ENCODE measurements at places on chromosomes 2 and 18. TPM values are rescaled to one million over a fixed set of nuclear protein-coding genes. Genes with fewer than 3 reads are reported as not detected.

GRCh38 chr2:119746836-119747686, 12.7 kb upstream of the PTPN4 start:
- no peak overlapping the region for H3K4me3 ChIP-seq
- no peaks in the 10 kb centered on the region for H3K36me3 ChIP-seq
- H3K4me1 ChIP-seq: no peaks in the 10 kb centered on the region

- H3K36me3 ChIP-seq: no peaks in the 10 kb centered on the region
- H3K4me3 ChIP-seq: no peak overlapping the region
- H3K27ac ChIP-seq: no peak overlapping the region
- no peaks in the 10 kb centered on the region for H3K27me3 ChIP-seq
- H3K4me1 ChIP-seq: no peaks in the 10 kb centered on the region
Observed at GRCh38 chr2:147386284-147386683, 458.5 kb upstream of the ACVR2A start.

DNA sequence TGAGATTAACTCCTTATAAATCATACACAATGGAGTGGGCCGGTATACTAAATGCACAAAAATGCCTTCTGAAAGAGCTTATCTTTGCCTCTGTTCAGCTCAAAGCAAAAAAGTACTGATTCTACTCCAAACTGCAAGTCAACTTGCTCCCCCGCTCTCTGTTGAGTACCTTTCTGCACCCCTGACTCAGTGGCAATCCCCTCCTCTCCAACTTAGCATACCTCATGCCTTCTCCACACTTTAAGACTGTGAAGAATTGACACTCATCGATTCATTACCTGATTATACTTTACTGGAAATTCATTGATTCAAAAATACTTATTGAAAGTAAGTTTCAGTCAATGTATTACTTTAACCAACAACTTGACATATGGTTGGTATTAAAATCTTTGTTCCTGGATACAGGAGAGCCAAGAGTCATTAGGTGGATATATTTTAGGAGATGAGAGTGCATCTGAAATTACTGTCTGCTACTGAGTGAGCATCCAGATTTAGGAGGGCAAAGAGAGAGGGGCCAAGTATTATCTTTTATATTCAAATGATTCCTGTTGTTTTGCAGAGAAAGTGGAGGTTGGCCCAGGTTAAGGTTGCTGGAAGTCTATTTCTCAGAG, 187.7 kb downstream of the ICOS start:
- H3K4me1 ChIP-seq: no peaks in the 10 kb centered on the region
- H3K36me3 ChIP-seq: no peaks in the 10 kb centered on the region
- no peak for DNase-seq
- H3K4me3 ChIP-seq: no peak overlapping the region
- peaks cover 14% of the 10 kb centered on the region for H3K27me3 ChIP-seq

- H3K27ac ChIP-seq: no peak overlapping the region
- H3K4me3 ChIP-seq: no peak overlapping the region
- no peaks in the 10 kb centered on the region for H3K36me3 ChIP-seq
- DNase-seq: no peak
- H3K4me1 ChIP-seq: no peaks in the 10 kb centered on the region
Observed at GRCh38 chr2:177698281-177698680, 305.7 kb downstream of the AGPS start.

- H3K36me3 ChIP-seq: peaks cover 77% of the 10 kb centered on the region
- H3K27me3 ChIP-seq: no peaks in the 10 kb centered on the region
- DNase-seq: no peak
- peaks cover 85% of the 10 kb centered on the region for H3K4me1 ChIP-seq
Observed at GRCh38 chr2:173955867-173956266, 9.3 kb downstream of the SP3 start.

GRCh38 chr18:58639751-58640427, 11.0 kb upstream of the ALPK2 start:
- no peaks in the 10 kb centered on the region for H3K27me3 ChIP-seq
- no peak for DNase-seq
- H3K36me3 ChIP-seq: no peaks in the 10 kb centered on the region
- peak overlapping the region; percentile 71 for H3K27ac ChIP-seq

DNA sequence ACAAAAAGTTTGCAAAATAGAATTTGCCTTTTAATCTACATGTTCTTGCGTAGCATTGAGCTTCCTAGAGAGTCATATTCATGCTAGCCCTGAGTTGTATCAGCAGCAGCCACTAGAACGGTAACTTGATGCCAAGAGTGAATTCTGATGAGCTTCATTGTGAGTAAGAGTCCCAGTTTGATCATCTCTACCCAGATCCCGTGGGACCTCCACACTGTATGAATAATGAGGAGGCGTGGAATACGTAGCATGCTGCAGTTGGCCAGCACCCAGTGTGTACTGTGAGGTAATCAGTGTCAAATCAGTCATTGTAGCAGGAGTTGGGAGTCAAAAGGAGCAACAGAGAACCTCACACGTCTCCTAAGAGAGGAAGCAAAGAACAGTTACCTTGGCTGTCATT, 197.9 kb downstream of the NEDD4L start:
- H3K4me1 ChIP-seq: no peaks in the 10 kb centered on the region
- no peak overlapping the region for H3K4me3 ChIP-seq
- H3K36me3 ChIP-seq: no peaks in the 10 kb centered on the region
- no peak overlapping the region for H3K27ac ChIP-seq
- no peak for DNase-seq

IL1R2 gene
- total RNA-seq: not detected

FSIP2 gene
- 0.07 TPM for total RNA-seq

GRB14 gene
- not detected for total RNA-seq

- H3K27me3 ChIP-seq: no peaks in the 10 kb centered on the region
- no peak for DNase-seq
- H3K27ac ChIP-seq: no peak overlapping the region
- no peaks in the 10 kb centered on the region for H3K4me1 ChIP-seq
- H3K36me3 ChIP-seq: no peaks in the 10 kb centered on the region
Observed at GRCh38 chr18:1103537-1103936, 198.9 kb downstream of the ADCYAP1 start.

GRCh38 chr2:71783215-71783614, 329.9 kb downstream of the DYSF start:
- peaks cover 5% of the 10 kb centered on the region for H3K27me3 ChIP-seq
- H3K36me3 ChIP-seq: no peaks in the 10 kb centered on the region
- no peaks in the 10 kb centered on the region for H3K4me1 ChIP-seq
- DNase-seq: no peak

GRCh38 chr2:146214394-146214929, 1630.4 kb upstream of the ACVR2A start:
- H3K36me3 ChIP-seq: no peaks in the 10 kb centered on the region
- H3K4me3 ChIP-seq: no peak overlapping the region
- no peak for DNase-seq
- H3K4me1 ChIP-seq: no peaks in the 10 kb centered on the region

SERPINB13 gene
- total RNA-seq: not detected

GRCh38 chr2:78070693-78071092, 548.5 kb upstream of the LRRTM4 start:
- H3K4me3 ChIP-seq: no peak overlapping the region
- no peaks in the 10 kb centered on the region for H3K27me3 ChIP-seq
- H3K4me1 ChIP-seq: no peaks in the 10 kb centered on the region
- H3K27ac ChIP-seq: no peak overlapping the region
- H3K36me3 ChIP-seq: no peaks in the 10 kb centered on the region

ITGB6 gene
- not detected for total RNA-seq

All from activated B cell treated with CpG ODN at 0.5 μM for 24 hours (primary cell).